ENCODE measurements at places on chromosomes 3 and 15.

- DNase-seq = no peak
Measured at GRCh38 chr3:42718338-42718737, 15.7 kb upstream of the HHATL start.

DNA sequence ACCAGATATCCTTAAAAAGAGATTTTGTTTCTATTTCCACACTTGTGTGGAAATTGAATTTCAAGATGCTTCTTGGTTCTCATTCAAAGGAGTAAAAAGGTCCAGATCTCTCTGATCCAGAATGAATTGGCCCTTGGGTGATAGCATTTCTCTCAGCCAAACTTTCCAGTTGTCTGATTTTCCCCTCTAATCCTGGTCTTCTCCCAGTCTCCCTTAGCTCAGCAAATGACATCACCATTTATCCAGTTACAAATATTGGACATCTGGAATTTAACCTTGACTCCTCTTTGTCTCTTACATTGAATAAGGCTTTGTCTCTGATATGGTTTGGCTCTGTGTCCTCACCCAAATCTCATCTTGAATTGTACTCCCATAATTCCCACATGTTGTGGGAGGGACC lies 10.2 kb upstream of the FGF7 start:
- DNase-seq = no peak

DNA sequence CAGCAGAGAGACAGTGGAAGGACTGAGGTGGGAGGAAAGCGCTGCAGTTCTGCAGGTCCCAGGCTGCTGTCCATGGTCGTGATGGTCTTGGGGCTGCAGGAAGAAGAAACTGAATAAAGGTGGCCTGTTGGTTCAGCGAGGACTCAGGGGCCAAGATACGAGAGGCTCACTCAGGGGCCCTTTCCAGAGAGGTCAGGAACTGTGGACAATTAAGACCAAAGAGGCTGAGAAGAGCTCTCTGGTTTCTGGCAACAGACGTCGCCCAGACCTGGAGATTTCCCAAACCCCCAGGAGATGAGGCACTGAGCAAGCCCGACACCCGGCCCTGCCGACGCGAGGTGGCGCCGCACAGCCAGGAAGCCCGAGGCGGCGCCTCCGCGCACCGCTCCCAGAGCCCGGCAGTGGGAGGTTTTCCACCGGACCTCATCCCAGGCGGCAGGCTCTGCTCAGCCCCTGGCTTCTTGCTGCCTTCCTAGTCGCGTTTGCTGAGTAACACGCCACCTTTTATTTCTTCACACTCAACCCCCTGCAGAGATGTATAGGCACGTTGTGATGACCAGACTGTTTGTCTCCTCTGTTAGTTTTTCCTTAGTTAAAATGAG lies 56.4 kb upstream of the ARRDC4 start:
- DNase-seq = peak; percentile 11

GRCh38 chr3:102081572-102082289 lies 232.4 kb downstream of the NFKBIZ start:
- no peak for DNase-seq

GRCh38 chr15:94231723-94232468 lies 535 bp downstream of the MCTP2 start:
- DNase-seq = no peak

GRCh38 chr3:70873686-70874085 lies 561.2 kb upstream of the MDFIC2 start:
- no peak for DNase-seq

DNA sequence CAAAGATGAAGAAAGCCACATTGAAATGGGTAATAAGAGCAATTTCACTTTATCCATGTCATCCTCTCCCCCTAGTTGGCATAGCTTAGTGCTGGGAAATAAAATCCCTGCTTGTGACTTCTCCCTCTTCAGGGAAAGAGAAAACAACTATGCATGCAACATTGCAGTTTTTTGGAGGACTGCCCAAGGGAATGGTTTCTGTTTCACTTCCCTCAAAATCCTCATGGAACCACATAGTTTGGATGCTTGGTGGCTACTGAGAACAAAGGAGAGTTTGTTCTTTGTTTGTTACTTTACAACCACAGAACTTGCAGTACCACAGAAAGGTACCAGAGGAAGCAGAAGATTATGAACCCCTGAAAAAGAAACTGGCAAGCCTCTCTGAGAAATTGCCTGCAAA lies 384.6 kb upstream of the RORA start:
- DNase-seq = no peak

GRCh38 chr3:30904996-30905395 lies 10.5 kb upstream of the GADL1 start:
- no peak for DNase-seq

GRCh38 chr15:69104050-69104750 lies 56.2 kb upstream of the GLCE start:
- peak; percentile 72 for DNase-seq

GRCh38 chr3:15107075-15107947 lies 8.4 kb upstream of the RBSN start:
- DNase-seq = no peak

- no peak for DNase-seq
Measured at GRCh38 chr3:43096761-43097160, 9.1 kb downstream of the POMGNT2 start.

- DNase-seq = peak; percentile 38
Measured at GRCh38 chr3:107861904-107862303, 228.9 kb downstream of the CD47 start.

DNA sequence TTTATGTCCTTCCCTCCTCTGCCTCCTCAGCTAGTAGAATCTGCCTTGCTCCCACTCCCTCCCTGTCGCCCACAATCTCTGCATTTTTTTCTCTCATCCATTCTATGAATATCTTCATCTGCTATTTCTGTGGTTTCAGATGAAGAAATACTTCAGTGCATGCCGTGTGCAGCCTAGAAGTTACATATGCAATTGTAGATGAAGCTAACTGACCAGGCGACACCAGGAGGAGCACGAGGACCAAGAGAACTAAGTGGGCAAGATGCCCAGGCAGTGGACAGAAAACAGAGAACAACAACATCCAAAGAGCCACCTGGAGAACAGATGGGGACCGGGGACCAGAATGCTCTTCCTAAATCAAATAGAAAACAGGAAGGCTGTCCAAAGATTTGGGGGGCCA lies 121.4 kb upstream of the ATP11B start:
- DNase-seq = no peak

DNA sequence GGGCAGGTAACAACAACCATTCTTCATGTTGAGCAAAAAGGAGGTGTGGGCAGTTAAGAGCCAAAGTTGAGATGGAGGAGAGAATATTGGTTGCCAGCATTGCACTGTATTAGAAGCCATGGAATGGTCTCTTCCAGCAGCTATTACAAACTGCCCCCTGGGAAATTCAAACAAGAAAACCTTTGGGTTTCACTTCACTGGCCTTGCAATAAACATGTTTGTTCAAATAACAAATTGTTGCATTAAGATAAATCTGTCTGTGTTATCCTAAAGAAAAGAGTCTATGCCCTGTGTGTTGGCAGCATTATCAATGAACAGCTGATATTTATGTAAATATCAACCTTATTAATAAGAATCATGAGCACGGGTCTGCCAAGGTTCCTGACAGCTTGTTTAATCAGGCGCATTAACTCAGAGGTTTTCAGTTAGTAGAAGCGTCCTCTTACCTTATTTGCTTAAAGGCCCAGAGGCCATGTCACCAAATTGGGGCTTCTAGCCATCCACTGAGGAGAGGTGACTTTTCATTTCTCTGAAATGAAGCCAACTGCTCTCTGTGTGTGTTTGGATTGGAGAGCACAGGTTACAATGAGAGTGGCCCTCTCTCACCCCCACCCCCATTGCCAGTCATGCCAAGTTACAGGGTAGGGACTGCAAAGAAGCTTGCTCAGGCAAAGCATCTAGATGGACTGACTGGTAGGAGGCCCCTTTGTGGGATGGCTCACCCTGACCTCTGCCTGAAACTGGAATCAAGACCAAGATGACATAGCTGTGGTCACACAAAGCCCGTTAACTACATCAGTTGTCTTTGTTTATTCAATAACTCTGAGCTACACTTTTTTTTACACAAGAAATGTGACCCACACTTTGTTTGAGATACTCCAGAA lies 10.5 kb downstream of the FILIP1L start:
- DNase-seq = no peak

GRCh38 chr3:8766148-8766547 lies 3.3 kb downstream of the OXTR start:
- DNase-seq = no peak

GRCh38 chr3:137110392-137110996 lies 152.7 kb downstream of the IL20RB start:
- peak; percentile 4 for DNase-seq

DNA sequence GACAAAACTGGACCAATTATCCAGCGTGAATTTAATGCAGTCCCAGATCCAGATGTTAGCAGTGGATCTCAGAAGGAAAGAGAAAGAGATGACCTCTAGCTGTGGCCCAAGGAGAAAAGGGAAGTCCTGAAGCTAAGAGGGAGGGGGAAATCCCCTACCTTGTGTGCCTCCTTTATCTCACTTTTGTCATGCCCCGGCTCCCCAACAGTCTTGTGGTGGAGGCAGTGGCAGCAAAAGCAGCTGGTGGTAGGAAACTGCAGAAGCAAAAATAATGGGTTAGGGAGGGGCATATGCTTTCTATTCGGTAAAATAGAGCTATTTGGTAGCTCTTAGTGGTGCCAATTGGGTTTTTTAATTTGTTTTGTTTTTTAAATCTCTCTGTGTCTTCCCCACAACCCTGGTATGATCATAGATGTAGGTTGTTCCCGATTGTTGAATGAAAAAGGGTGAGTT lies 56.5 kb downstream of the MCTP2 start:
- DNase-seq = no peak

- DNase-seq = no peak
Measured at GRCh38 chr3:132418916-132419315, 1.6 kb downstream of the DNAJC13 start.

DNA sequence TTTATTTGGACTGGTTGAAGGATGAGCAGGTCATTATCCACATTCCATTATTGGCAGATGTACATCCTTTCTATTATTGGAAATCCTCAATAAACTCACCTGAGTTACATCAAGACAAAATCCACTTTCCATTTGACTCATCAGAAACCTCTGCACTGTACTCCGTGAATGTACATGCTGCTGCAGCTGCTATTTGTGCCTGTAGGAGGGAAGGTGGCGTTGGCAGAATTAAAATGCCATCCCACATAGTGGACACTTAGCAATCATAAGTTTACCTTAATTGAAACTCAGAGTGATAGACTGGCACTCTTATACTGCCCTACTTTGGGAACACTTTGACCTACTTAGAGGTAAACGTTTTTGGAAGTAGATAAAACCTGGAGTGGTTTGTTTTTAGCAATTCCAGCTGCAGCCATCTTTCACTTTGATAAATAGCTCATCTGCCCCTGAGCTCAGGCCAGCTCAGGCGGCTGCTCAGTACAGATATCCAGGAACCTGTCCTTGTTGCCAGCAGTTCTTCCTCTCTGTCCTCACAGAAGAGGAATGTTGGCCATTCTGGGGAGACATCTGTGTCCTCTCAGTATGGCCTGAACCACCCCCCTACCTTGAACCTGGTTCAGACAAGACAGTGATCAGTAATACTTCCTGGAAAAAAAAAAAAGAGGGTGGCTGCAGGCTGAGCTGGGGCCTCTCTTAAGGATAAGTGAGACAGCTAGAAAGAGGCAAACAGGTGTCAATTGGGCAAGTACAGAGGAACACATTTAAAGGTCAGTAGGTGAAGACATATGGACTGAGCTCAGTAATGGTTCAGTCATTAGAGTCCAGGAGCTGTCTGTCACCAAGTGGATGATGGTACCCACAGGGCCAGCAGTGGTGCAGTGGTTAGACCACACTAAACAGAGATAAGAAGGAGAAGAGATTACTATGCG lies 153.4 kb upstream of the UMPS start:
- no peak for DNase-seq

DNA sequence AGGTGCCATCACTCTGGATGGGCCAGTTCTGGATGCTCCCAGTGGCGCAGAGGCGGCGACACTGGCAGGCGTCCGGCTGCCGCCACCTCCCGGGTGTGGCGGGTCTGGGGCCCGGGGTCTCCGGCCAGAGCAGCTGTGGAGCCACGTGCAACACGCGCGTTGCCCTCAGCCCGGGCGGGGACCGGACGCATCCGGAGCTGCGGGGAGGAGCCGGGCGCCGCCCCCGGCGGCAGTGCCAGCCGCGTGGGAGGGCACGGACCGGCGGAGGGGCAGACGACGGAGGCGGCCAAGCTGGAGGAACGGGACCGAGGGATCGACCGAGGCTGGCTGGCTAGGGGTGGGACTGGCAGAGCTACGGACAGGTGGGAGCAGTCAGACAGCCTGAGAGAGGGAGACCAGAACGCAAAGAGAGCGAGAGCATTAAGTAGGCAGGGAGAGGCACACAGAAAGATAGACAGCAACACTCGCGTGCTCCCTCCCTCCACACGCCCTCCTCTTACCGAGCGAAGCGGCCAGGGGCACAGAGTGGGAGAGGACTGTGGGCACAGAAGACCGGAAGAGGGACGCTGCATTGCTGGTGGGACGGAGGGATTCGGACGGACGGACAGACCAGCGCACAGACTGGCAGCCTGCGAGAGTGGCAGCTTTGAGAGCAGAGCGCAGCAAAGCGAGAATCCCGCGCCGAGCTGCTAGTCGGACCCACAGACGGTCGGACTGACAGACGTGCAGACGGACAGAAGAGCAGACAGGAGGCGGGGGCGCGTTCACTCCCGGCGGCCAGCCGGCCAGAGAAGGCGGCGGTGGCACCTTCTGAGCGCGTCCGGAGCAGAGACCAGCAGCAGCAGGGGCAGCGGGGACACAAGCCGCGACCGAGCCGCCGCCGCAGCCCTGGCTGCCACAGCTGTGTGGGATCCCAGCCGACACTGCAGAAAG lies at the start of gene ARPP21:
Gene ARPP21, plus strand, starts transcription at position 272 of the 933 bp plus-strand sequence. CDS start 42,227 bp downstream, outside the sequence.
- no peak for DNase-seq

DNA sequence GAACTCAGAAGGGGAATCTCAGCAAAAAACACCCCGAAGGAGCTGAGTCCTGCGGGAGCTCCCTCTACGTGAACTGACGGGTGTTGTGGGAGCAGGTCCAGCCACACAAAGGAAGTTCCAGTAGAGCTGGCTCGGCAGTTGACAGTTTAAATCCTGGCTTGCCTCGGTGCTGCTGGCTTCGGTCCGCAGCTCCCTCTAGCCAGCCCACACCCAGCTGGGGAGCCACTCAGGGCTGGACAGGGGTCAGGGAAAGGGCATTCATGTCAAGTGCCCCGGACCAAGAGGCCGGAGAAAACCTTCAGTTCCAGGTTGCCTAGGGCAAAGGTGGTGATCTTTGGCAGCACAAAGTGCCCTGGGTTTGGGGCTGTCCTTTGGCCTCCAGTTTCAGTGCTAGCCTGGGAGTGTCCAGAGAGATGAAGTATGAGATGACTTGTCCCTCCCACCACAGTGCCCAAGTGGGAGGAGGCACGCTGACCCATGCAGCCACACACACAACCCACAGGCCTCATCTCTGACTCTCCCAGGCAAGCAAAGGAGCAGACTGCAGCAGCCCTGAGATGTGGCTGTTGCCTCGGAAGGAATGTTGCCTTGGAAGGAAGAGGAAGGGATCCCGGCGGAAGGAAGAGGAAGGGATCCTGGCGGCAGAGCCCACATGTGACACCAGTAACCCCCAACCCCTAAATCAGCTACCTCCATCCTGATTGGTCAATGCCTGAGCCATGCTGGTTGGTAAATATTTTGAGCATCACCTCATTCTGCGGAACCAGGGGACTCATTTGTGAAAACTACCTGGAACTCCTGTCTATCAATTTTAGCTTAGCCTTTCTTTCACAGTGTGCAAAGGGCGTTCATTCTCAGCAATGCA lies 13.9 kb upstream of the ANPEP start:
- DNase-seq = no peak

GRCh38 chr3:113631573-113631972 lies 64.9 kb downstream of the USF3 start:
- no peak for DNase-seq

All from NCI-H1436 (cell line).